ENCODE measurements at places on chromosomes 11 and 22. TPM values are rescaled to one million over a fixed set of nuclear protein-coding genes. Genes with fewer than 3 reads are reported as not detected.

DNA sequence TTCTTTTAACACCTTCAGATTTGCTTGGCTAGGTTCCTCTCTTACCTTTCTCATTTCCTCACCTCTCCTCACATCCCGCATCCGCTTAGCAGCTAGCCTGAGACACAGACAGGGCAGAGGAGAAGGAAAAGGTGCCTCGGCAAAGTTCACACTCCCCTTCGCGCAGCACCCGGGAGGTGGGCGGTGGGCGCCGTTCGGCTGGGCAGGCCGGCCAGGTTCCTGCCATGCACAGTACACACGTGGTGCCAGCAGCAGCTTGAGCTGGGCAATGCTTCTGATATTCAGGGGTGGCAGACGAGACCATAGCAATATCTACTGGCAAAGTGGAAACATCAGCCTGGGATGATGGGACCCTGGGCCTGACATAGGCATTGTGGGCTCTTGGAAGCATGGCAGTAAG is 3.3 kb downstream of the NTM start:
- no peak for DNase-seq

DNA sequence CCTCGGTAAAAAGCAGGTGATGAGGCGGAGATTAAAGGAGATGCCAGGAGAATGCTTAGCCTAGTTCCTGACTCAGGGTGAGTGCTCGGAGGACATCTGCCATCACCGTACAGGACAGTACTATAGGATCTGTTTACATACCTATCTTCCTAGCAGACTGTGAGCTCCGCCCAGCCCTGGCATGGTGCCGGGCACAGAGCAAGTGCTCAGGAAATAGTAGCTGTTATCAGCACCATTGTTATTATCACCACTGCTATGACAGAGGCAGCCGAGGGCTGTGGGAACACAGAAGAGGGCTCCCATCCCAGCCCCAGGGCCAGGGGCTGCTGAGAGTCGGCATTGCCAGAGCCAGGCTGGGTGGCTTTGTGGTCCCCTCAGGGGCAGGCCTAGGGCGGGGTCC is 642 bp upstream of the SEPTIN3 start:
- DNase-seq = peak; percentile 67

IFITM2 gene
- 705 TPM for total RNA-seq

- no peak for DNase-seq
Measured at GRCh38 chr11:19683141-19683805, 29.4 kb upstream of the NAV2 start.

PDGFB gene
- 11.5 TPM for total RNA-seq

GRCh38 chr11:68584097-68584496 is 100.2 kb upstream of the GAL start:
- peak; percentile 94 for DNase-seq

Data from endodermal cell (in vitro differentiated cells).